Upper lobe of left lung (tissue), 6 donors: ENCODE measurements at places on chromosomes 5 and 9. TPM values are rescaled to one million over a fixed set of nuclear protein-coding genes. Genes with fewer than 3 reads are reported as not detected.

Gene ZNF618
- total RNA-seq: 7.8 TPM

Gene CCDC192
- not detected for total RNA-seq

DNA sequence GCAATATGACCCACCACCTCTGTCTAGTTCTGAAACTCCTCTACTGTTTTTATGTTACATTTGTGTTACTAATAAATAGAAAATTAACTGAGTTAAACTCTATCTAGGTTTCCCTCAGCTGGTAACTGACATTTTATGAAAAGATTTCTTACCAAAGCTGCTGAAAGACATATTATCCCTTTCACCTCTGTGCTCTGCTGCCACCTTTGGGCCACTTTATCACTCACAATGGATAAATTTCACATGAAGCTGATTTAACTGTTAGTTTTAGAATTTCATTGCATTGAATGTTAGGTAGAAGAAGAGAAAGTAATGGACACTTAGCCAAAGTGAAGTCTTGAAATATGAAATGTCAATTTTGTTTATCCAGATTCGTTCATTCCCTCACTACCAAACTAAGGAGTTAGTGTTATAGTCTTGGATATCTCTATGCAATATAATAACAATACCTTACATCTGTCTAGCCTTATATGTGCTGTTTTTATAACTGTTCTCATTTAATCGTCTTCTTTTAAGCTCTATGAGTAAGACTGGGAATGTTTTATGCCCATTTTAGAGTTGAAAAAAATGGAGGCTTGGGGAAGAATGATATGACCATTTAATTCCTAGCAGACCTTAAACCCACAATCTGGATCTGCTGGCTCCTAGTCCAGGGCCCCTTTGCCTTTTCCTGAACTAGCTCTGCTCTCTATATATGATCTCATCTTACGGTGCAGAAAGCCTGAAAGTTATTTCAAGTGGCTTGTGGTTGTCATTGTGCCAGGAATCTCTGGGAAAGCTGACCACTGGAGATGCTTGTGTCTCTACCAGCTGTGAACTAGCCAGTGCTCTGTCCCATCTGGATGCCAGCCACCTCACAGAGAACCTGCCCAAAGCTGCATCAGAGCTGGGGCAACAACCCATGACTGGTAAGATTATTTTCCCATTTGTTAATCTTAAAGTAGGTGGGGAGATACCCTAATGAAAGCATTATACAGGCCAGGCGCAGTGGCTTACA, 97.1 kb downstream of the GOLPH3 start:
- DNase-seq: no peak

GRCh38 chr5:77080905-77081304, 6.2 kb downstream of the ZBED3 start:
- no peak for DNase-seq
